ENCODE measurements at places on chromosomes 4 and X. TPM values are rescaled to one million over a fixed set of nuclear protein-coding genes. Genes with fewer than 3 reads are reported as not detected.

The SLC2A9 gene
- 0.92 TPM for total RNA-seq

The PRRG1 gene
- total RNA-seq: 24.5 TPM

The TRAM1L1 gene
- total RNA-seq: 0.26 TPM

The GAGE12E gene
- not detected for total RNA-seq

The CT45A6 gene
- not detected for total RNA-seq

The PLK4 gene
- total RNA-seq: 33.5 TPM

The L1CAM gene
- 0.11 TPM for total RNA-seq

The TSPAN5 gene
- 48.3 TPM for total RNA-seq

The MAGEA10 gene
- total RNA-seq: not detected

The GABRG1 gene
- not detected for total RNA-seq

The SULT1E1 gene
- total RNA-seq: 267 TPM

The CSAG1 gene
- not detected for total RNA-seq

The CXCL1 gene
- total RNA-seq: 53.3 TPM

The CENPU gene
- 23.3 TPM for total RNA-seq

The SEL1L3 gene
- 217 TPM for total RNA-seq

The SCOC gene
- 32.6 TPM for total RNA-seq

The VCX2 gene
- total RNA-seq: not detected

The TCP11X2 gene
- not detected for total RNA-seq

The SLC25A53 gene
- 8.7 TPM for total RNA-seq

The ARX gene
- total RNA-seq: not detected

The SLBP gene
- 86.7 TPM for total RNA-seq

The GPR173 gene
- 2.7 TPM for total RNA-seq

The HTT gene
- 21.8 TPM for total RNA-seq

The TMSB15C gene
- 2.5 TPM for total RNA-seq

The SSX2B gene
- total RNA-seq: not detected

The HAND2 gene
- total RNA-seq: 8.6 TPM

The WDR17 gene
- total RNA-seq: 0.32 TPM

The MAGEA12 gene
- total RNA-seq: not detected

The NONO gene
- 525 TPM for total RNA-seq

The MGAT4D gene
- not detected for total RNA-seq

The LARP7 gene
- total RNA-seq: 19.1 TPM

Measured in pulmonary artery endothelial cell (primary cell).